Fibroblast of lung (primary cell): ENCODE measurements at places on chromosomes 16 and 17. TPM values are rescaled to one million over a fixed set of nuclear protein-coding genes. Genes with fewer than 3 reads are reported as not detected.

Gene GPRC5B
- 4.5 and 6.4 TPM in 2 replicates for total RNA-seq

Gene PLA2G10
- total RNA-seq, result not detected in 2 replicates

Gene ZFHX3
- total RNA-seq, result 5.4 and 7.3 TPM in 2 replicates

Gene GPR142
- total RNA-seq, result not detected in 2 replicates

Gene TAF15
- 57.8 and 84.1 TPM in 2 replicates for total RNA-seq

Gene NEUROD2
- total RNA-seq, result not detected in 2 replicates

Gene HLF
- total RNA-seq, result 0.17 and 0.51 TPM in 2 replicates

Gene RBFOX1
- total RNA-seq, result not detected in 2 replicates

Gene KCNH6
- not detected in 2 replicates for total RNA-seq

Gene SLC47A1
- total RNA-seq, result 0.26 and 0.66 TPM in 2 replicates

Gene GPR179
- total RNA-seq, result under 0.01 TPM in 2 replicates

Gene ZNF423
- 0.17 and 0.77 TPM in 2 replicates for total RNA-seq

Gene ZNF469
- total RNA-seq, result 1.3 and 1.5 TPM in 2 replicates

Gene HSD11B2
- total RNA-seq, result under 0.01 TPM in 1 of 2 replicates, not detected in the other
